ENCODE measurements at places on chromosomes 7 and 10.

DNA sequence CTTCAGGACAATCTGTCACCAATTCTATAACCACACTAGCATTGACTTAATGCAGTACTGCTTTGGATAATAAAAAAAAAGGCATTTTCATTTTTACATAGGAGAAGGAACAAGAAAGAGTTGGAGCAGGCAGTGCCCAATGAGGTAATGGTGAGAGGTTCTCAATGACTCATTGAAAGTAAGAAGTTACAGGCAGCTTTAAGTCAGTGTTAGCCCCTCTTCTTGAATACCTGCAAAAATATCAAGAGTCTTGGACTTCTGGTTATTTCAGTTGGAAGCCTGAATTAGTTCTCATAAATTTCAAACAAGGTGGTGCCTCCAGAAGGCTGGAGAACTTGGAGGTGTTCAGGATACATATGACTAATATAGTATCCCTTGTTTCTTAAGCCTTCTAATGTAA is 422.5 kb downstream of the HTR7 start:
- no peak for DNase-seq

GRCh38 chr7:92827464-92828120 is 8.8 kb downstream of the CDK6 start:
- DNase-seq = peak; percentile 19

- DNase-seq = no peak
Observed at GRCh38 chr10:61721431-61721830, 58.7 kb downstream of the CABCOCO1 start.

DNA sequence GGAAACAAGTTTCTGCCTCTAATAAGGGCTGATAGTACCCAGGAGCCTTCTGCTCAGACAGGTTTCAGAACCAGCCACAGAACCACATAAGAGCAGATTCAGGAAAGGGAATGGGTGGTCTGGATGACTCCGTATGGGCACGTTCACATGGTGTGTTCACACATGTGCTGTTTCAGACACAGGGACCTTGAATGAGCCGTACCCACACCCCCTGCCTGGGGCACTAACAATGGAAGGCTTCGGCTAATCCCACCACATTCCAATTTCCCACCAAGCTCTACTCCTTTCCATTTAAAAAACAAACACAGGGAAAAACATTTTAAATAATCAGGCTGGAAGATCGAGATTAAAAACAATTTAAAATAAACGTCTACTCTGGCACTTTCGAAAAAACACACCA is 217.3 kb downstream of the GRID1 start:
- DNase-seq = no peak

- DNase-seq = peak; percentile 92
Observed at GRCh38 chr10:22325272-22326144, 4.6 kb downstream of the BMI1 start.

- DNase-seq = no peak
Observed at GRCh38 chr7:21916629-21917028, 29.1 kb downstream of the CDCA7L start.
